ENCODE measurements at places on chromosomes 6 and 20. TPM values are rescaled to one million over a fixed set of nuclear protein-coding genes. Genes with fewer than 3 reads are reported as not detected.

Gene ADTRP
- total RNA-seq: 29.6 TPM

Gene DYNLT2
- total RNA-seq: 2.4 TPM

Gene MLIP
- not detected for total RNA-seq

Gene NRN1
- total RNA-seq: 7.5 TPM
